Glutamatergic neuron (in vitro differentiated cells): ENCODE measurements at places on chromosomes 7 and 10. TPM values are rescaled to one million over a fixed set of nuclear protein-coding genes. Genes with fewer than 3 reads are reported as not detected.

KCNMA1 gene
- 3.2 TPM for total RNA-seq

HHEX gene
- total RNA-seq: not detected

ACADSB gene
- 9.9 TPM for total RNA-seq

CALHM1 gene
- total RNA-seq: not detected

NKX2-3 gene
- not detected for total RNA-seq

PARD3 gene
- total RNA-seq: 22.9 TPM

XRCC2 gene
- 3.0 TPM for total RNA-seq

SPDYE2 gene
- total RNA-seq: not detected

SKIDA1 gene
- 1.3 TPM for total RNA-seq

TNKS2 gene
- total RNA-seq: 60.4 TPM

ADCYAP1R1 gene
- 0.71 TPM for total RNA-seq

PRR15 gene
- total RNA-seq: not detected

NEBL gene
- 0.74 TPM for total RNA-seq

FUOM gene
- total RNA-seq: 13.0 TPM

PCBD1 gene
- total RNA-seq: 29.1 TPM

SUGCT gene
- total RNA-seq: 1.2 TPM

NRCAM gene
- total RNA-seq: 120 TPM

C10orf62 gene
- not detected for total RNA-seq

FAM131B gene
- total RNA-seq: 111 TPM
